ENCODE measurements at places on chromosomes 16 and 17.

DNA sequence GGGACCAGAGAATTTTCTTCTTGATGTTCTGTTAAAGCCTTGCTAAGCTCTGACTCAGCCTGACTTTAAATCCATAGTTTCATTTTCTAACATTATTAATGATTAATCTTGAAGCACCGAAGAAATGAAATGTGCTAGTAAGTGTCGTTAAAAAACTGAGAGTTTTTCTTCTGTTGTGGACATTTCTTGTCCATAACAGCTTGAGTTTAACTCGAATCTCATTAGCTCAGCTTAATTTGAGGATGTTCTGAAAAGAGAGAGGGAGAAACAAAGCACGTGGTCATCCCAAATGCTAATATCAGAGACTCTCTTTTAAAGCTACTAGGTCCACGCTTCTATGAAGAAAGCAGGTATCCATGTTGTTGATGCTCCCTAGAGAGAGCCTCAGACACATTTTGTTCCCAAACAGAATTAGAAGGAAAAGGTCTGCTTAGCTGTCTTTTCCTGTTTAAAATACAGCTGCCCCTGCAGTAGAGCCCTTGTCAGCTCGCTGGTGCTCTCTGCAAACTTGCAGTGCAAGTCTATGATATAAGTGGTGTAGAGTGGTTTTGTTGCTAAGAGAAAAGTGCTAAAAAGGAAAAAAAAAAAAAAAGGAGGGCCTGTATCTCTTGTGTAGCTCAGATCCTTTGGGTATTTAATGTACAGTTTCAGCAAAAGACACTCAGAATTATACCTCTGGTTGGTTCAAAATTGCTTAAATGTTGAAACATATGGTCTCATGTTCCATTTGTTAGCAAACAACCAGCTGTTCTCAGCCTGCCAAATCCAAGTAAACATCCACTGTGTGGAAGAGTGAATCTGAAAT is 191.1 kb upstream of the TBX2 start:
- peak; percentile 61 for DNase-seq

DNA sequence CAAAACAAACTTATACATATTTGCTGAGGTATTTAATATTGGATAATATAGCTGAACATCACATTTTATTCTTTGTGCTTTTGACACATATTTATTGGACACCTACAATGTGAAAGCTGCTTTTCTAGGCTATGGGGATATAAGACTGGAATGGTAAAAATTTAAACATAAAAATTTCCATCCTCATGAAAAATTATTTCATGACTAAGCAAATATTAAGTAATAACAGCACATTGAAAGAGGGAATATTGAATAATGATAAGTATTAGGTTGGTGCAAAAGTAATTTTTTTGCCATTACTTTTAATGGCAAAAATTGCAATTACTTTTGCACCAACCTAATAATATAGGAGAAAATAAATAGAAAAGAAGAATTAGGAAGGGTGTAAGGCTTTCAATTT is 972.5 kb upstream of the CDH8 start:
- DNase-seq, result no peak

- no peak for DNase-seq
These were observed 3.8 kb upstream of the C1QL1 start for GRCh38 chr17:44971776-44972483.

DNA sequence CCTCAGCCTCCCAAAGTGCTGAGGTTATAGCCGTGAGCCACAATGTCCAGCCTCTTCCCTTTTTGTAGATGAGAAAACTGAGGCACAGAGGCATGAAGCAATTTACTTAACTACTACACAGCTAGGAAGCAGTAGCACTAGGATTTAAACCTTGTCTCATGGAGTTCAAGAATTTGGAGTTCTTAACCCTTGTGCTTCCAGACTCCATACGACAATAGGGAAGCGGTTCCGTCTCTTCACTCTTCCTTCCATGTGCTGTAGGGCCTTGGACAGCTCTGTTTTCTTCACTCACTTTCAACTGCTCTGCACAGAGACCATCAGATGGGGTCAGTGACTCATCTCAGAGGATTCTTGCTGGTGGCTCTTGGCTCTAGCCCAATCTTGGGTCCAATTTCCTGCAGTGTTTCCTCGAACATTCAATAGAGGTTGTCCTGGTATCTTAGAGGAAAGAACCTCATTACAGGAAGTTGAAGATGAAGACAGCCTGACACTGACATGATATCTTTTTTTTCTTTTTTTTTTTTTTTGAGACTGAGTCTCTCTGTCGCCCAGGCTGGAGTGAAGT is 19.3 kb downstream of the ITGAL start:
- no peak for DNase-seq

DNA sequence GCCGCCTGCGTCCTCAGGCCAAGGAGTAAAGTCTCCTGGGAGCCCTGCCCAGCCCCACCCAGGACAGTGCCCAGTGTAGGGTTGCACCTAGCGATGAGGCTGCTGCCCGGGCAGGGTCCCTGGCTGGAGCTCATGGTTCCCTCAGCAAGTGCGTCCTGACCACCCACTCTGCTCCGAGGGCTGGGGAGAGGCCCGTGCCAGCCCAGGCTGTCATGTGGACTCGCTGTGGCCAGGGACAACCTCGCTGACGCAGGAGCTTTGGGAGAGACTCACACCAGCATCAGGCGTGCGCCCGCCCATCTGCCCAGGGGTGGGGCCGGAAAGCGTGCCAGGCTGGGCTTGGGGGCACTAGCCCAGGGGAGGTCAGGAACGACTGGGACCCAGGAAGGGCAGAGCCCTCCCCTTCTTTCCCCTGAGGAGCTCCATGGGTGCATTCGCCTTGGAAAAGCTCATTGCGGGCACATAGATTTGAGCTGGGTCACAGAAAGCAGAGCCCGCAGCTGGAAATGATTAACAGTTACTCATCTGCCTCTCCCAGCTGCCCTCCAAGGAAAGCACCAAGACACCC is 19.7 kb downstream of the DPEP1 start:
- no peak for DNase-seq

- DNase-seq, result no peak
These were observed 45.6 kb upstream of the CLEC18B start for GRCh38 chr16:74466872-74467271.

GRCh38 chr16:3646348-3646920 is 8.1 kb upstream of the DNASE1 start:
- DNase-seq, result no peak

DNA sequence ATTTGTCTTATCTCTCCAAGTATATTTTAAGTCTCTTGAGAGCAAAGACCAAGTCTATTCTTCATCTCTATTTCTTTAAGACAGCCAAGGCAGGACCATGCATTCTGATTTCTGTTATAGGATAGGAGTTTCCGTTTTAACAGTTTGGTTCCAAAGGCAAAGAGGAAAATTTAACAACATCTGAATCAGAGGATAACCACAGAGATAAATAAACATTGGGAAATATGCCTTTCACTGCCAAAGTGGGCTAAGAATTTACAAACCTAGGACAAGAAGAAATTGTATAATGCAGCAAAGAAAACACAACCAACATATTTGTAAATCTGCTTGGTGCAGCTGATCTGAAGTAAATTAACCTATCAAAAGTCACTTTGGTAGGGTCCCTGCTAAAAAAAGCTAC is 37.7 kb downstream of the USP32 start:
- DNase-seq, result no peak

GRCh38 chr17:40224718-40225550 is 5.8 kb downstream of the WIPF2 start:
- no peak for DNase-seq
